ENCODE measurements at places on chromosomes 6 and 20.

GRCh38 chr6:100462706-100463629 is 1.8 kb downstream of the SIM1 start:
- DNase-seq: no peak

DNA sequence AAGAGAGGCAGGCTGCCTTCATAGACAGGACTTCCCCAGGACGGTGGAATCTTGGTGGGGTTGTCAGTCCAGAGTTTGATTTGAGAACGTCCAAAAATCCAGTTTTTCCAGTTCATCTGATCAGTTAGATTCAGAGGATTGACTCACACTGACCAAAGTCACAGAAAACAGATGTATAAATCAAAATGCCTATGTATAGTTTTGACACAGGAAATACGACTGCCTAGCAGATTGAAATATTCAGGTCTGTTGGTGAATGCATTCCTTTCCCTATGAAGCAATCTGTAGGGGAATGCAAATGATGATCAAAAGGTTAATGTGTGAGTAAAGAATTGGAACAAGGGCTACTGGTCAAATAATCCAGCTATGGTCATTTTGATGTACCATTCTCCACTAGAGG is 29.7 kb upstream of the GFOD1 start:
- no peak for DNase-seq

DNA sequence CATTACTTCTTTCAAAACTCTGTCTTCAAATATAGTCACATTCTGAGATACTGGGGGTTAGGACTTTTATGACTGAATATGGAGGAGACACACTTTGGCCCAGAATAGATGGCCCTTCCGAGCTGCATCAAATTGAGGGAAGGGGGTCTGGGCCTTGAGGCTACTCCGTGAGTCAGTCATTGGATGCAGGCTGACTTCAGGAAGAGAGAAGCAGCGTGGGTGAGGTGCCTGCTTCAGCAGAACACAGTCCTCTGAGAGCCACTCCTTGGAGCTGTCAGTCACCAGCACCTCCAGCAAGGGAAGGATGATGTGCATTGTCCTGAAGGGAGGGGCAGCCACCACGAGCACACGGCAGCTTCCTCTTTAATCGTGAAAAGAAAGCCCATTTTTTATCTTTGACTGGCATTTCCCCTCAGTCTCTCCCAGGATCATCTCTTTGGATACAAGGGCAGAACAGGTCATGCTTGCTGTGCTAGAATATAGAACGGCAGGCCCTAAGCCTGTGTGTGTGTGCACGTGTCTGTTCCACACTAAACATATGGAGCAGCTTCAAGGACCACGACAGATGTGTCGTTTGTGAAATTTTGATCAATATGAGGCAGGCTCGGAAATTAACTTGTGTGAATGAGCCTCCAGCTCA is 721.6 kb downstream of the KIF16B start:
- no peak for DNase-seq

GRCh38 chr6:38305995-38306681 is 333.6 kb downstream of the BTBD9 start:
- no peak for DNase-seq

DNA sequence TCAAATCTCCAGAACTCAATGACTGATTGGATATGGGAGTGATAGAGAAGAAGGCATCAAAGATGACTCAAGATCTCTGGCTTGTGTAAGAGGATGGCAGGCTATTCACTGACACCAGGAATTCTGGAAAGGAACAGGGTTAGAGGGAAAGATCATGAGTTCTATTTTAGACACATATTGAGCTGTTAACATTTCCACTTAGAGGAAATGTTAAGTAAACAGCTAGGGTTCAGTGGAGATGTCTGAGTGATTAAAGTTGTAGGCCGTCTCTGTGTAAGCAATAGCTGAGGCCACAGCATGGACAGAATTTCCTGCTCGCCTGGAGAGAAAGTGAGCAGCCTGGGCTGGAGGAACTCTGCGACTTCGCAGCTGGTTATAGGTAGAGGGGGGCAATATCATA is 21.0 kb downstream of the ZC3H12D start:
- no peak for DNase-seq

DNA sequence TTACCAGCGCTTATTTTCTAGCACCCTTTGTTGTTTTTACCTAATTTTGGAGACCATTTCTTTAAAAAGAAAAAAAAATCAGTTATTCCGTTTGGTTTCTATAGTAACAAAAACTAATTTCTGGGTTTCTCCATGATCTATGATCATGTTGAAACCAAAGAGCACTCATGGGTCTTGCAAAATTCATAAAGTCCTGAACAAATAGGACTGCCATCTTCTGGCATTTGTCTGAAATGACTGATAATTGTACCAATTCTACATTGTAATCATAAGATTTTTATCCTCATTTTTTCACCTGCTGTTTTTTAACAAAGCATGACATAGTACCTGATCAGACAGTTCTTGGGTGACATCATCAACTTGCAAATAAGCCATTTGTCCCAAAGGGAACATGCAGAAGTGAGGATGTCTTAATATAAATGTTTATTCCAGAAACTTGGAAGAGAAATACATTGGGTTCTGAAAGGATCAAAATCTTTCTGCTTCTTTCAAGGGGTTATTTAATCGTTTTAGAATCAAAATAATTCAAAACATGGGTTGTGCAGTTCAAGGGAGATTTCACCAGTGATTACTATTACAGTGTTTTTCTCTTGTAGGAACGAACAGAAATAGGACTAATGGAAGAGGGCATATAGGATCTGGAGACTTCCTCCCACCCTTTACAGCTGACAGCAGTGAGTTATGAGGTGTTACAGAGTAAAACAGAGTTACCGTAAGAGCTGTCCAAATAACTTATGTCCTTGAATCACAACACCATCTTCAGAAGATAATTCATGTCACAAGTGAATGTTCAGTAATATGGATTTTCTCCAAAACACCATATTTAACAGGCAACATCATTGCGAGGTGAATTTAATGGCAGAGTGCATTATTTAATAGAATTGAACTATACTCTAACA is 87.1 kb upstream of the GJE1 start:
- no peak for DNase-seq

GRCh38 chr6:48449002-48449401 is 338.0 kb upstream of the PTCHD4 start:
- DNase-seq: no peak

- DNase-seq: no peak
Observed at GRCh38 chr6:17281100-17281496, at the start of gene RBM24. RBM24 (plus strand) TSS chr6:17281361; CDS start chr6:17281582, 221 bp downstream.

GRCh38 chr6:490251-491037 is 98.9 kb downstream of the IRF4 start:
- DNase-seq: no peak

DNA sequence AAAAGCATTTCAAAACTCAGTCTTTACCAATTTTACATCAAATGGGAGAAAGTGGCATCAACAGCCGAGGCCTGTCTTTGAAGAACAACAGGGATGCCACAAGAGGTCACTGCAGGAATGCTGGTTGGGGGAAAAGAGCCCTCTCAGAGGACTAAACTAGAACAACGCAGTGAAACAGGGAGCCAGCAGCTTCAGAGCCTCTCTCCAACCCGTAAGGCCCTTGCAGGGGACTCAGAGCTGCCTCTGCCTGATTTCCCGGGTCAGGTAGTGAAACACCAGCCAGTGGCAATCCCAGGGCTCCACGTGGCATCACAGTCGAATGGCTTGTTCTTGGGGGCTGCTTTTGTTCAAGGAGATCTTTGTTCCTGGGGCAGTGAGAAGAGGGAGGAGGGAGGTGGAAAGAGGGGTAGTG is 55.0 kb upstream of the KCNK16 start:
- DNase-seq: no peak

DNA sequence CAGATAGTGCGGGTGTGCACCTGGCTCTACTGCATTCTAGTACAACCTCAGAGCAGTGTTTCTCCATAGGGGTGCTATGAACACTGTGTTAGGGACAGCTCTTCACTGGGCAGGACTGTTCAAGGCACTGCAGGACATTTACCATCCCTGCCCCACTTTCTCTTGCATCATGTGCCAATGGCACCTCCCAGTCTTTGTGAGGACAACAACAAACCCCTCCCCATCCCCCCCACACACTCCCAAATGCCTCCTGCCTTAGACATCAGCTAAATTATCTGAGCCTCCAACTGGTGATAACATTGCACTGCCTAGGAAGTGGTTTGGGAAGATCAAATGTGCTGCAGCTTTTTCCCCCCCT is 98.9 kb downstream of the FYN start:
- DNase-seq: no peak

- no peak for DNase-seq
Observed at GRCh38 chr6:44052419-44053023, 74.7 kb downstream of the MRPL14 start.

GRCh38 chr20:41138475-41139226 is 1.3 kb downstream of the PLCG1 start:
- no peak for DNase-seq

GRCh38 chr6:17705778-17706579 is 746 bp downstream of the NUP153 start:
- peak; percentile 84 for DNase-seq

DNA sequence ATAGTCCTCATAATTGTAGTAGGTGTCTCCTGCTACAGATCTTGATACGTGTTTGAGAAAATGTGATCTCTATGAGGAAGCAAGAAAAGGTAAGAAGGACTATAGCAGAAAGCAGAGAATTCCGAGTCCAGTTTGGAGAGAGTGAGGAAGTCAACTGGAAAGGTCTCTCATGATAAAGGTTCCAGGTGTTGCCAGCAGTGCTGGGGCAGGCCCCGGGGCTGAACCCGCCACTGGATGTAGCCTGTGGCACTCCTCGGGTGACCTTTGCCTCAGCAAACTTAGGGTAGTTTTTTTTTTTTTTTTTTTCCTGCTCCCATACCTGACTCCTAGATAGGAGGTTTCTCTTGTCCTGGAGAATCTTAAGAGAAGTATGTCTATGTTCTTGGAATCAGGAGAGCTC is 62.8 kb downstream of the FAM120B start:
- no peak for DNase-seq

Data from activated CD4-positive, alpha-beta T cell treated with anti-CD3 and anti-CD28 coated beads, Interleukin-2, amount 50 U/mL, for 24 hours (primary cell).